Mammary epithelial cell (primary cell): ENCODE measurements at places on chromosomes 7 and 10. TPM values are rescaled to one million over a fixed set of nuclear protein-coding genes. Genes with fewer than 3 reads are reported as not detected.

LRRC4 gene
- 0.07 TPM in 1 of 2 replicates, not detected in the other for total RNA-seq

MEST gene
- 113 TPM for total RNA-seq

NKX1-2 gene
- 4.4 and 6.1 TPM in 2 replicates for total RNA-seq

OR6V1 gene
- not detected for total RNA-seq

ZNF804B gene
- total RNA-seq: not detected in 2 replicates

GRID2IP gene
- total RNA-seq: not detected

CNPY1 gene
- total RNA-seq: 0.16 TPM in 1 of 2 replicates, not detected in the other

STX1A gene
- 6.8 TPM for total RNA-seq

TFR2 gene
- total RNA-seq: 0.17 TPM

CH25H gene
- total RNA-seq: 0.17 TPM

MMD2 gene
- not detected for total RNA-seq

TAS2R5 gene
- total RNA-seq: 0.87 and 2.7 TPM in 2 replicates
